ENCODE measurements at places on chromosomes 2 and 18.

DNA sequence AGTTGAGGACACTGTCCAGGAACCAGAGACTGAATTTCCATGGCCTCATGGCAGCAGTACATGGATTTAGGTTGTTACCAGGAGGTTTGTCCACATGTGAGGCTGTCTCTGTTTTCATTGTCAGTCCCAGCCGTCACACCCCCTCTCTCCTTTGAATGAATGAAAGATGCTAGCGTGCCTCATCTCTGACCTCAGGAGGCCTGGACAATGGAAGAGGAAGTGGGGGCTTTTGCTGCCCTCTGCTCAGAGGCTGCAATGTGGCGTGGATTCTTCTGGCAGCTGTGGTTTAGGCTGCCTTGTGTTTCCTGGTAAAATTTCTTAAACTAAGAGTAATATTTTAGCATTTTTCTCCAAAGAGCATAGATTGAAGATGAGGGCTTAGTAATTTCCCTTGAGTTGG, 47.5 kb downstream of the RAB31 start:
- DNase-seq, result no peak

DNA sequence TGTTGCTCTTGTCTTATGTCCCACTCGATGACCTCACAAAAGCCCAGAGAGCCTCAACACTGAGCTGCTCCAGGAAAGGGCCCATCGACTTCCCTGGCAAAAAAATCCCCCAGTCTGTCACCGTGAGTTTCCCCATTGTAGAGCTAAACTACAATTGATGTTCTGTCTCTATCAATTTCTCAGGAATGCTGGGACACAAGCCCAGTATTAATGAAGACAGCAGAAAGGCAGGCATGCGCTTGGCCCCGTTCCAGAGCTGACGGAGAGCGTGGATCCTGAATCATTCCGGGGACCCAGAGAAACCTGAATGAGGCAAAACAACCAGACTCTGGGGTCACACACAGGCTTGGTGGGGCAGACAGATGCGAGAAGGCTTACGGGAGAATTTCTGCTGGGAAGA, 146.9 kb downstream of the TTC32 start:
- no peak for DNase-seq

GRCh38 chr2:198966269-198966668, 491.5 kb downstream of the SATB2 start:
- DNase-seq, result no peak

DNA sequence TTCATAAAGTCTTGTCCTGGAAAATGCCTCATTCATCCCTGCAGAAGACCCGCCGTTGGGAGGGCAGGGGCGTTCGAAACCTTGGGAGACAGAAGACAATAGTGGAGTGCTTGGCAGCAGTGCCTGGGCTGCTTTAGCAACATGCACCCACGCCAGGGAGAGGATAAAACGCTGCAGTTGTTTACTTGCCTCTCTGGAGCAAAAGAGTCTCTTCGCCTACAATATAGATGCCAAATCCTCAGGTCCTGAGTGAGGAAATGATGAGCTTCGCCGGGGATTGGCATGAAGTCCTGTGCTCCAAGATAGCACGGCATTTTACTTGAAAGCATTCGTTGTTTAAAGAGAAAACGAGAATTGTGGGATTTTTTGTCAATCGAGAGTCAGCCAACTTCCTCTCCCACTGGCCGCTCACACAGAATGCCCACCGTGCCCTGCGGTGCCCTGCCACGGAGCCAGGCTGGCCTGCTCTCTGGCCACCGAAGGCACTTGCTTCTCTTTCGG, 152.5 kb upstream of the POU3F3 start:
- no peak for DNase-seq

- no peak for DNase-seq
These were observed 28.5 kb downstream of the SLC20A1 start for GRCh38 chr2:112674229-112674628.

DNA sequence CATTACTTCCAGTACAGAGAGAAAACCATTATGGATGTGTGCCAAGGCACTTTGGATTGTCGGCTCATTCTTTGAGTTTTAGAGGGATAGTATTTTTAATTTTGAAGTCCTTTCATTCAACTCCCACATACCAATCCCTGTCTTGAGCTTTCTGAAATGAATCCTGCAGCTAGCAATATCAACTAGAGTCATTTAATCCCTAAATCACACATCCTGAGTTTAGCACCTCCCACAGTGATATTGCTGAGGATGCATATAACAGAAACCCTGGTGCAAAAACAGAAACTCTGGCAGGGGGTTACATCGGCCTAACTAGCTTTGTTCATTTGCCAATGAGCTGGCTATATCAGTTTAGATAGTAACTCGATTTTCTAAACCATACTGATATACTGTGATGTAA, 427.3 kb downstream of the LRP1B start:
- DNase-seq, result no peak

GRCh38 chr2:197575987-197576386, 60.1 kb downstream of the MOB4 start:
- DNase-seq, result no peak

DNA sequence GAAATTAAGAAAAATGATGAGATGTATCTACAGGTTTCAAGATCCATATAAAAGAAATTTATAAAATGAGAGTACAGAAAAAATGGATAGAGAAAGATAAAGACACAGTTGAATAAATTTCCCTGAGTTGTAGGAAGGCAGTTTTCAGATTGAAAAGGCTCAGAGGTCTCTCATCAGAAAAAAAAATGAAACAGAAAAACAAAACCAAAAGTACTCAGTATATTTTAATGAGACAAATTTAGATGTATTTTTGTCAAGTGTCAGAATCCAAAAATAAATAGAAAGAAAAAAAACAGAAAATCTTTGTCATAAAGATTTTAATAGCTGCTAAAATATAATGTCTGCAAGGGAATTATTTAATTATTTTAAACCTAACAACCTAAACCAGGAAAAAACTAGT, 520.5 kb downstream of the KCNJ3 start:
- DNase-seq, result no peak

DNA sequence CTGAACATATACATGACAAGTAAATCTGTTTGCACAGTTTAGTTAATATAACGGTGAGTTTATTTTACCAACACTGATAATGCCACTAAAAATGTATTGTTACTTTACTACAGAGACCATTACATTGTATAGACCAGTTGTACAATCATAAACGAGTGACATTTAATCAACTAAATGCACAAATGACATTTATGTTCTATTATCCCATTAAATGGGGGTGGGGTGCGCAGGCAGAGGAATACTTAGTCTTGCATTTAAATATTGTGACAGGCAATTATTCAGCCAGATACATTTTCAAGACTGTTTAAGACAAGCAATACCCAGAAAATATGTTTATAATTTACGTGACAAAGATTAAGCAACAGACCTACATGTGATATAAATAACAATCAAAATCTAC, 72.0 kb upstream of the CHAC2 start:
- no peak for DNase-seq

- no peak for DNase-seq
These were observed 165.2 kb upstream of the BCL2L11 start for GRCh38 chr2:110955556-110955955.

DNA sequence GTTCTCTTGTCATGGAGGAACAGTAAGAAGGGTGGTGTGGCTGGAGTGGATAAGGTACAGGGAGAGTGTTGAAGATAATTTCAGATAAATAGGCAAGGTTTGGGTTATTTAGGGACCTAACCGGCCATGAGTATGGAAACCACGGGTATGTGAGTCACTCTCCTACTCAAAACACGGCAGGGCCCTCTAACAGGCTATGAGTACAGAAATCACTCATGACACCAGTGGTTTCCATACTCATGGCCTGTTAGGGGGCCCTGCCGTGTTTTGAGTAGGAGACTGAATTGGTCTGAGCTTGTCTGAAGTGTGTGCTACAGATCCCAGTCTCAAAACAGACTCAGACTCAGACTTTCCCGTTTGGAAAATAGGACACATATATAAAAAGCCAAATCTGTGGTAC, 428.4 kb upstream of the HNMT start:
- DNase-seq, result no peak

DNA sequence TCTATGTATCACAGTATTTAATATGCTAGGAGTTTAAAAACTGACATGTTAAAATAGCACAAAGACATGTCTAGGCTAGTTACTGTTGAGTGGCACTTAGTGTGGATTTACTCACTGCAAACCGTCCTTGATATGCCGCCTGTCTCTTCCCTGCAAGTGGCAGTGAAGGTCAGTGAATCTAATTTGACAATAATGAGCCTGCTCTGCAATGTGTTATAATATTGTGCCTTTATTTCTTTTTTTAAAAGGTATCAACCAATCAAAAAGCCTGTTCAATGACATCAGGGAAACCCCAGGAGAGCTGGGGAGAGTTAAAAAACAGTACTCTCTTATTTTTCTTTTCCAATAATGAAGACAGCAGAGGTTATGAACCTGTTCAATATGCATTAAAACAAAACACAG, 384.1 kb downstream of the ERBB4 start:
- no peak for DNase-seq

DNA sequence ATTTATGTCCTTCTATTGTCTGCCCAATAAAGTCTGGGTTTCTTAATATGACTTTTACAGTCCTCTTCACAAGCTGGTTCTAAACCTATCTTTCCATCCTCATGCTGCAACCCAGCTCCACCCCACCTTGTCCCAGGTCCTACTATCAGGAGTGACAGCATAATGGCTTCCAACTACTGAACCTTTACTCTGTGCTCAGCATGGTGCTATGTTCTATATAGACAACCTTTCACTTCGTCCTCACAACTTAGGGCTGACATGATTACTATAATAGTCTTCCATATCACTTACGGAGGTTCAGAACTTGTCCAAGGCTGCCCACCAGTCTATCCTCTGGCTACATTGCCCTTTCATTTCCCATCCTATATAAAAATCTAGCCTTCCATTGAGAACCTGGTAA, 256.8 kb downstream of the ALK start:
- no peak for DNase-seq

- DNase-seq, result no peak
These were observed 38.2 kb downstream of the NDC80 start for GRCh38 chr18:2609604-2610003.

- no peak for DNase-seq
These were observed 28.5 kb upstream of the TMBIM1 start for GRCh38 chr2:218320704-218321336.

DNA sequence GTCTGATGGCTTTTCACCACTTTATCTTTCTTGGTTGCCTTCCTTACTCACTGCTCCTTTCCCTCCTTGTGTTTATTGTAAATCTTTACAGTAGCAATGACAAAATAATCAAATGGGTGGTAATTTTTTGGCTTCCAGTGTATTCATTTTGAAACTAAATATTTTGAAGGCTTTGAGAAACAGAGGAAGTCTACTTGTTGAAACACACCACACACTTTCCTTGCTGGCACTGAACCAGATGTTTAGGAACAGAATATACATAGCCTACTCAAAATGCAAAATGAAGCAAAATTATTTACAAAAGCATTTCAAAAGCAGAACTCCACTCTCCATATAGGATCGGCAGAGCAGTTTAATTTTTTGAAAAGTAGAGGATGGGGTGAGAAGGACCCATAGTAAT, 189.8 kb downstream of the LTBP1 start:
- DNase-seq, result no peak

- no peak for DNase-seq
These were observed 40.1 kb upstream of the PTH2R start for GRCh38 chr2:208366215-208367127.

DNA sequence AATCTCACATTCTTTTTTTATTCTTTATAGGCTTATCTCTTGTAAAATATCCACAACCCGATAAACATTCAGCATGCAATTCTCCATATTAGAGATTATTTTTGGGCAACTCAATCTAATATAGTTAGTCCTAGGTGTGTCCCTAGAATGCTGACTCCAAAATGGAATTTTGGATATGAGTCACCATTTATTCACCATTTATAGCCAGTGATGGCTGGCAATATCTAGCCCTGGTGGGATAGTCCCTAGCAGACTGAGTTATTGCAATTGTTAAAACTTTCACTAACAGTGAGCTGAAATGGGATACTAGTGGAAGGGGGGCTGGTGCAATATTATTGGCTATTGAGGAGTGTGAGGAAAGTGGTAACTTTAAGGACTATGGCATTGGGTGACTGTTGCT, 401.6 kb downstream of the SLC4A3 start:
- DNase-seq, result no peak

DNA sequence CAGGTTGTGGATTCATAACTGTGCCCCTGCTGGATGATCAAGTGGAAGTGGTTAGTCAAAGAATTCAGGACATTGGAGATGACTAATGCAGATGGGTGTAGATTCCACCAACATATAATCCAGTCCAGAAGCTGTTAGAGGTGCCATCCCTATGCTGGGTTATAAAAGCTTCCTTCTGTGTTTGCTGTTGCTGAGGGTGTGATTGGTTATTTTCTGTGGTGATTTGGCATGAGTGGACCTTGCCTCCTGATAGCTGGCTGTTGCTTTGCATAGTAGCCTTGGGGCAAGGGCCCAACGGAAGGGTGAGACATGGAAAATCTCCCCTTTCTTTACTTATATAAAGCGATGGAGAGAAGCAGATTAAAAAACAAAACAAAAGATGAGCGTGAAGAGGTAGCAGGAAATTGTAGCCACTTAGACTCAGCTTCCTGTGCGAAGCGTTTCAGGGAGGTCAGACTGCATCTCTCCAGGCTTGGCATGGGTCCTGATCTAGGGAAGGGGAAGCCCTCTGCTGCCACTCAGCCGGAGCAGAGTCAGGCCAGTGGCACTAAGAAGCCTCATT, 190.4 kb downstream of the FMNL2 start:
- DNase-seq, result no peak

GRCh38 chr18:50183556-50183955, 11.4 kb downstream of the MYO5B start:
- DNase-seq, result no peak

DNA sequence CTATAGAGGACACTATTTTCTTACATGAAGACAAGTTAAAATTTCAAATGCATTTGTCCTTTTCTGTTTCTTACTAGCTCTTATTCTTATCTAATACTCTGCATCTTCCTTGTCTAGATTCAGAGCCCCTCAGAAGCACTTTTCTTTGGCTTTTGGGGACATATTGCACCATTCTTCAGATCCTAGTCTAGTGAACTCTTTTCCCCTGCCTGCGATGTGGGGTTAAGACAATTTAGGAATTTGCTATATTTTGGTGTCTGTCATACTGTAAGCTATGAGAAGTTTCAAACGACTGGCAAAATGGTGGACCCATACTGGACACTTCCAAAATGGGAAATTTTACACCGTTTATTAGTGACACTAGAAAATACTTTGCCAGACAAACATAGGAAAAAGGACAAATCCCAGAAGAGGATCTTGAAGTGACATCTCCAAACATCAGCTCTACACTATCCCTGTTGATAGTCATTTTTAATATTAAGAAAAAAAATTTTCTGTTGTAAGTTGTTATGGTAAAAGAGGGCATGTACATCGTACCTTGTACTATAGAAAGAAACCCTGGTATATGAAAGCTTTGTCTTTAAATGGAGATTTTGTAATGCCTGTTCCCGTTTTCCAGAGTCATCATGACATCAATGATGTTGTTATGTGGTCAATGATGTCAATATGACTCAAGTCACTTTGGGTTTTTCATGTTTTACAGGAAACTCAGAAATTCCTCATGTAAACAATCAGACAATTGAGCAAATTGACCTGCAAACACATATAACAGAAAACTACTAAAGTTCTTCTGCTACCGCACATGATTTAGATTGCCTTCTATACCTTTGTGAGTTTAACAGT, 4.4 kb upstream of the KYNU start:
- DNase-seq, result no peak

- no peak for DNase-seq
These were observed 69.3 kb upstream of the ITGB6 start for GRCh38 chr2:160269365-160269764.

Measured in activated CD4-positive, alpha-beta T cell treated with anti-CD3 and anti-CD28 coated beads, Interleukin-2, amount 50 U/mL, for 24 hours (primary cell).